Right atrium auricular region (tissue), 2 donors: ENCODE measurements at places on chromosomes 3 and 15. TPM values are rescaled to one million over a fixed set of nuclear protein-coding genes. Genes with fewer than 3 reads are reported as not detected.

DNA sequence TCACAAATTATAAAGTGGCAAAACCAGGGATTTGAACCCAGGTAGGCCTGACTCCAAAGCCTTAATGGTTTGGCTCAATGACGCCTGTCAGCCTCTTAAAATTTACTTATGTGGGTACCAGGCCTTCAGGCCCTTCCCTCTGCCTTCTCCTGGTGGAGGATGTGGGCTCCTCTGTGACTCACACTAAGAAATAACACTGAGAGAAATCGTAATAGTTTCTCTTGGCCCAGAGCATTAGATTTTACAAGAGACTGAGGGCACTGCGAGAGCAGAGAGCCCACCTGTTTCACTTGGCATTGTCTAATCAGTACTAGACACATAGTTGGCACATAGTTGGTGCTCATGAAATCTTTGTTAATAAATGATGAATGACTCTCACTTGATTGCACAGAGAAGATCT, 505.2 kb downstream of the SHQ1 start:
- DNase-seq: no peak

Gene SOX2
- 0.67 TPM for total RNA-seq

Gene LSMEM2
- total RNA-seq: 9.0 TPM

Gene ZXDC
- total RNA-seq: 18.9 TPM

DNA sequence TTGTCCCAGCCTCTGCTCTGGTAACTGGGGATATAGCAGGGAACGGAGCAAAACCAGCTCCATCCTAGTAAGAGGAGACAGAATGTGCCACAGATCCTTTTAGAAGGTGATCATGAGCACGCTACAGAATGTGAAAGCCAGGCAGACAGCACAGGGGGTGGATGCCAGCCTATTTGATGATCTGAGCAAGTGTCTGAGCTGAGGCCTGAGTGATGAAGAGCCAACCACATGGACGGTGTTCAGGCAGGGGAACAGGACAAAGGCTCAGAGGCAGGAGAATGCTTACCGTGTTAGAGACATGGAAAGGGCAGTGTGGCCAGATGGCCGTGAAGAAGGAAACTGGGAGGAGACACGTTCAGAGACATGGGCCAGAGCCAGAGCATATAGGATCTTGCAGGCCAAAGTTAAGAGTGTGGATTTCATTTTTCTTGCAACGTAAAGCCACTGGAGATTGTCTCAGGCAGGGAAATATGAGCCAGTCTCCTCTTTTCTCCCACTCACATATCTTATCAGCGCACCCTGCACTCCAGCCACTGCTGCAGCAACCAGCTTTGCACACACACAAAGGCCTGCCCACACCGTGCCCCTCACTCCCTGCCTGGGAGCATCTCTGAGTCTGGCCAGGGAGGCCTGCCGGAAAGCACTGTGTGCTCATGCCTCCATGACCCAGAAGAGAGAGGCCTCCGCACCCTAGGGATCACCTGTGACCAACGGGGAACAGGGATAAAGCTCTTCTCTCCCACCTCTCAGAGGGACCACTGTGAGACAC, 20.1 kb downstream of the RAB43 start:
- DNase-seq: no peak

Gene CYP1A1
- total RNA-seq: 1.0 TPM

DNA sequence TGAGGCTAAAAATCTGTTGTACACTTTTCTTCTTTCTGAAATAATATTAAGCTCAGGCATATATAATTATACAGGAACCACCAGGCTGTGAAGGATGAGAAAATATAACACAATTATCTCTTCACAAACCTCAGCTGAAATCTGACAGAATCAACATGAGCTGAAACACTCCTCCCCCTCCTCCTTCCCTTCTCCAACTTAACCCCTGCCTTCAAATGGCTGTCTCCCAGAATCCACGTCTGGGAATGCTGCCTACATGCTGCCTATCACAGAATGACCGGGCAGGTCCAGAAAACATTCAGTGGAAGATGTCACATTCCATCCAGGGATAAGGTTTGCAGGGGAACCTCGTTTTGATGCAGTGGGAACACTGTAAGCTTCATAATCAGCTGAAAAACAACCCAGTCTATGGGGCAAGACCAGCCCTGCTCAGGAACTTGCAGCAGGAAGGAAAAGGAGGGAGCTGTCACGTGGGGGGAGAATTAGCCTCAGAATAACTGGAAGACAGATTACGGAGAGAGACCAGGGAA, 44.0 kb upstream of the SEMA6D start:
- peak; percentile 65 for DNase-seq

DNA sequence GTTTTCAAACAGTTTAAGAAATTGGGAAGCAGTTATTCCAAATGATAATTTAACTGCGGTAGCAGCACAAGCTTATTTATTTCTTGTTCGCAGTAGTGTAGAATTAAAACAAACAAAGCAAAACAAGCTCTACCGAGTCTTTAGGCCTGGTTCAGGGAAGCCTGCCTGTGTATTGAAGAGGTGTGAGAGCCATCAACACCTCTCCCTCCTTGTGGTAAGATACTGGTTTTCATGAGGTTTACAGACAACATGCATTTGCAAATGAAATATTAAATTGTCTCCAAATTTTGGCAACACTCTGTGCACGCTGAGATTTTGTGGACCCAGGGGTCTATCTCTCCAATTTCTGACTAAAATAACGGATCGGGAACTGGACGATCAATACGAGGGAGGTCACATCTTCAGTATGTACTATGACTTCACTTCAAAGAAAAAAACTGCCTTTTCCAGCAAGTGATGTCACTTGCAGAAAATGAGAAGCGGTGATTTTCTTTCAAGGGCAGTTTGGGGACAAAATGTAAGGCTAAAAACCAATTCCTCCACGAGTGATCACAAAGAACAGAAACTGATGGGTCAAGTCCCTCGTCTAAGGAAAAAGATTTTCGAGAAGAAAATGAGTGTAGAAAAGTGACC, 721 bp downstream of the ATR start:
- no peak for DNase-seq

GRCh38 chr15:65420975-65421359, 1.8 kb downstream of the IGDCC4 start:
- DNase-seq: no peak

Gene LSAMP
- 1.7 TPM for total RNA-seq

Gene ARGFX
- not detected for total RNA-seq

Gene SRGAP3
- 5.0 TPM for total RNA-seq

Gene GOLGA6B
- not detected for total RNA-seq

DNA sequence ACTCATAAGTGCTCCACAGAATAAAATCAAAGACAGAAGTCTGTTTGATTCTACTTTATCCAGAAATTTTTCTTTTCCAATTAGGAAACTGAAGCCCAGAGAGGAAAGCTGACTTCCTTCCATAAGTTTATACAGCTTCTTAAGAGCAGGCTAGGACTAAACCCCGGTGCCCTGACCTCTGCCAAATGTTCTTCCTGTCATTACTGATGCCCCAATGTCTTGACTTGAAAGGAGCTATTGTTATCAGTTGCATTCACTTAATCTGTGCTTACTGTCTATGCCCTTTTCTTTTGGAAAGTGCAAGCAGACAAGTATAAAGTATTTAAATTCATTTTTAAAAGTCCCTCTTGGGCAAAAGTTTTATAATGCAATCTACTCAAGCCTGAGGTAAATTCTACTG, 18.1 kb downstream of the CD200 start:
- no peak for DNase-seq

Gene FGD5
- total RNA-seq: 18.8 TPM

Gene CGNL1
- 16.4 TPM for total RNA-seq

- no peak for DNase-seq
Observed at GRCh38 chr3:142624341-142625152, 28.4 kb downstream of the PLS1 start.

- no peak for DNase-seq
Observed at GRCh38 chr3:106277731-106278130, 408.9 kb upstream of the CBLB start.

Gene CAND2
- total RNA-seq: 77.4 TPM

DNA sequence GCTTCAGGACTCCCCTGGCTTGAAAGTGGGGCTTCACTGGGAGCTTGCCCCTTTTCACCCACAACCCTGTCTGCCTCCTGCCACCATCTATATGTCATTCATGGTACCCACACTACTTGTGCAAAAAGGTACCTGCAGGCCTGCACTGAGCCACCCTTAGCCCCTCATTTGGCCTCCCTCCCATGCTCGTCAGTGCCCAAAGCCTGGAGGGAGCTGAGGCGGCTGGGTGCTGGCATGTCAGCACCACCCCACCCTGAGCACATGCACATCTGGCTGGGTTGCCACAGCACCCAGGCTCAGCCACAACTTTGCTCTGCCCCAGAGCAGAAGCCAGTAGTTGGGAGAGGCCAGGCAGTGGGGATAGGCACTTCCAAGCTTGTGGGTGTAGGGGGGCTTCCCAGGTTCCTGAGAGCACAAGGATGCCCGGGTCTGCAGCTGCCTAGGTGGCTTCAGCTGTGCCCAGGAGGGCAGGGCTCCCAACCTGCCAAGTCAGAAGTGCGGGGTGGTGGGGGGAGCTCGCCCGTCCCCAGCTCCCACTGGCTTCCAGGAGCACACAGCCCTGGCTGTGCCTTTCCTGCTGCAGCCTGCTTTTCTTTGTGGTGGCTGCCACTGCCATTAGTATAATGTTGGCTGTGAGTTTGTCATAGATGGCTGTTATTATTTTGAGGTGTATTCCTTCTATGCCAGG, 1054.6 kb upstream of the EPHA6 start:
- no peak for DNase-seq

DNA sequence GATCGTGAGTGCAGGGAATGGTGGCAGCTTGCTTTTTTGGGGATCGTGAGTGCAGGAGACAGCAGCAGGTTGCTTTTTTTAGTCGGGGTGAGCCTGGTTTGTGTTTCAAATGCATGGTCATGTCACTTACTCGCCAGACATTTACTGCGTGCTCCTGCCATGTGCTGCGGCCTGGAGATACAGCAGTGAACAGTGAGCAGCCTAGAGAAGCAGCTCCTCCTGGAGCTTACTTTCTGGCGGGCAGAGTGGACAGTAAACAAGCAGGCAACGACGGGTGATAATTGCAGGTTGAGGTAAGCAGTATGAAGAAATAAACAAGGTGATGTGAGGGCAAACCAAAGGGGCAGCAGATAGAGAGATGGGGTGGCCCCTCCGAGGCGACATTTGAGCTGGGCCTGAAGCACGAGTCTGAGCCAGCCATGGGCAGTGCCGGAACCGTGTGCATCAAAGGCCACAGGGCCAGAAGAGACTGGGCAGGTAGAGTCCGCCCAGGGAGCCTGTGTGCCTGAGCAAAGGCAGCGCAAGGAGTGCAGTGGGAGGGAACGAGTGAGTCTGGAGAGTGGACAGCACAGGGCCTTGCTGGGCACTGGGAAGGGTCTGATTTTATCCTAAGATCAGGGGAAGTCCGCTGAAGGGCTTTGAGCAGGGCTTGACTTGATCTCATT, 57.3 kb upstream of the RASA2 start:
- no peak for DNase-seq

DNA sequence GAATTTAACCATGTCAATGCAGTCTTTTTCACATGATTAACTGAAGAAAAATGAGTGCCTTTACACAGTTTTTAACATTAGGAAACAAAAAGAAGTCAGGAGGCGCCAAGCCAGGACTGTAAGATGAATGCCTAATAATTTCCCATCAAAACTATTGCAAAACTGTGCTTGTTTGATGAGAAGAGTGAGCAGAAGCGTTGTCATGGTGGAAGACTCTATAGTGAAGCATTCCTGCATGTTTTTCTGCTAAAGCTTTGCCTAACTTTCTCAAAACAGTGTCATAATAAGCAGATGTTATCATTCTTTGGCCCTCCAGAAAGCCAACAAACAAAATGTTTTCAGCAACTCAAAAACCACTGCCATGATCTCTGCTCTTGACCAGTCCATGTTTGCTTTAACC, 156.8 kb upstream of the CDIN1 start:
- DNase-seq: no peak

Gene EXD1
- not detected for total RNA-seq

GRCh38 chr15:26872206-26872605, 5.3 kb downstream of the GABRA5 start:
- no peak for DNase-seq

DNA sequence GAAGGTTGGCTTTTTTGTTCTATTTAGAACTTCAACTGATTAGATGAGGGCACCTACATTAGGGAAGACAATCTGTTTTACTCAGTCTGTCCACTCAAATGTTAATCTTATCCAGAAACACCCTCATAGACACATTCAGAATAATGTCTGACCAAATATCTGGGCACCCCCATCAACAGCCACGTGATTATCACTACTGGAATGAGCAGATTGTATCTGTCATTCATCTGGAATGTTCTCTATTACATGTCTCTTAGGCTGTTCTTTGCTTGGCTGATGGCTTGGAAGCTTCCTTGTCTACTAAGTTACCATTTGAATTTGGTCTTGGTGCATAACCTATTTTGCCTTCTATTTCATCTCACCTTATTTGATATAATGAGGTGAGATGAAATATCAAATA, 15.7 kb upstream of the LRRC58 start:
- no peak for DNase-seq

Gene MKRN3
- not detected for total RNA-seq

Gene SSUH2
- total RNA-seq: 0.59 TPM

Gene DZIP3
- 16.1 TPM for total RNA-seq

GRCh38 chr15:31869686-31870307, 160.5 kb upstream of the CHRNA7 start:
- DNase-seq: no peak

GRCh38 chr3:113166357-113166718, 45.0 kb upstream of the BOC start:
- no peak for DNase-seq

DNA sequence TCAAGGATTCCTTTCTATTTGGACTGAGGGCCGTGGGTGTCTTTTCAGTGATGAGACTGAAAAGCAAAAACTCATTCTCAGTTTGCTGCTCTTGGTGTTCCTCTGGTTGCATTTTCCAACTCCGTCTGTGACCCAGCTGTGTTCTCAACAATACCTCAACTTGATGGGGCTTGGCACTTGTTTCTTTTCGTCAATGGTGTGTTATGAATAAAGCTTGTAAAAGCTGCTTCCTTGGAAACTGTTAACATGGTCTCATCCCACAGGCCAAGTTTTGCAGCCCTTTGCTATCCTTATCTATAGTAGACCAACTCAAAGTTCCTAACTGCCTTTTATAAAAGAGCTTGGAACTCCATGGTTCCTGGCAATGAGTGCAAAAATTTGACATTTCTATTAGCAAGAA, 142.5 kb upstream of the UBE2E1 start:
- no peak for DNase-seq

DNA sequence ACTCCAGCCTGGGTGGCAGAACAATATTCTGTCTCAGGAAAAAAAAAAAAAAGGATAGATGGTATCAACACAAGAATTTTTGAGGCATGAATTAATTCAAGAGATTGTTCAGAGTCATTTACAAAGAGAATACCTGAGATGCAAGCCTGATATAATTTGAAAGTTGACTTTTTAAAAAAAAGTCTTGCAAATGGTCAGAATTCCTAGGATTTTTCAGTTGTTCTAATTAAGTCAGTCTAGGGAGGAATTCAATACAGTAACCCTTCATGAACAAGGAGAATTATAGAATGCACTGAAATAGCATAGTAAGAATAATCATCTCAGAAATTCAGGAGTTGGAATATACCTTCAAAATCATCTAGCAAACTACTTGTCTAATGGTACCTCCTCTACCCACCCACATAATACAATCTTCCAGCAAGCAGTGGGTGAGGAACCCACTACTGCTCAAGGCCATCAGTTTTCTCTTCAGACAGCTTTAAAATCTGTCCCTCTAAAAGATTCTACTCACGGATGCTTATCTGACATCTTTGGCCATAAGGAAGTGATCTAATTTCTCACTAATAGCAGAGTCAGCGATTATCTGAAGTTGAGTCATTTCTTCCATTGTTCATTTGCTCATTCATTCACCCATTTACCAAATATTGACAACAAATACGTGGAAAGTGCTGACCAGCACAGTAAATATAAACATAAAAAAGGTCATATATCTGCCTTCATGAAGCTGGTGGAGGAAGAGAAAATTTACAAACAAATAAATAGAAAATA, 159.6 kb downstream of the GREM1 start:
- no peak for DNase-seq

- DNase-seq: no peak
Observed at GRCh38 chr3:169822540-169822939, 9.8 kb upstream of the LRRC34 start.
